Activated CD8-positive, alpha-beta T cell treated with anti-CD3 and anti-CD28 coated beads for 36 hours (primary cell): ENCODE measurements at places on chromosomes 2 and 18.

DNA sequence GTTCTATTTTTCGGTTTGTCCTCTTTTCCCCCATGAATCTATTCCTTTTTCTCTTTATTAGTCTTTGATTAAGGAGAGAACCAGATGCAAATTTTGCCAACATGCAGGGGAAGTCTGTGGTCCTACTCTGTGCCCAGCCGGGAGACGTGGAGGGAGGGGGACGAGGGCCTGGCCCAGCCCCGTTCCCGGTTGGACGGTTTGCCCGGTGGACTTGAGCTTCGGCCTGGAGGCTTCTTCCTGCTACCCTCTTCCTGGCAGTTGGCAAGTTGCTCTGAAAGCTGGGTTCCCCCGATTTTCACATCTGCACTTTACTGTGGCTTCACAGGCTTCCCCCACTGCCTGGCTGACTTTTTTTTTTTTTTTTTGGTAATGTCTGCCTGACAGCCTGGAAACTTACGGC, 39.3 kb upstream of the GBX2 start:
- DNase-seq, result no peak

- DNase-seq, result no peak
Measured at GRCh38 chr18:76394780-76395476, 100.1 kb downstream of the ZNF516 start.

- DNase-seq, result no peak
Measured at GRCh38 chr2:149064856-149065630, 26.5 kb downstream of the LYPD6B start.

GRCh38 chr2:5339473-5339872, 352.7 kb upstream of the SOX11 start:
- DNase-seq, result no peak

DNA sequence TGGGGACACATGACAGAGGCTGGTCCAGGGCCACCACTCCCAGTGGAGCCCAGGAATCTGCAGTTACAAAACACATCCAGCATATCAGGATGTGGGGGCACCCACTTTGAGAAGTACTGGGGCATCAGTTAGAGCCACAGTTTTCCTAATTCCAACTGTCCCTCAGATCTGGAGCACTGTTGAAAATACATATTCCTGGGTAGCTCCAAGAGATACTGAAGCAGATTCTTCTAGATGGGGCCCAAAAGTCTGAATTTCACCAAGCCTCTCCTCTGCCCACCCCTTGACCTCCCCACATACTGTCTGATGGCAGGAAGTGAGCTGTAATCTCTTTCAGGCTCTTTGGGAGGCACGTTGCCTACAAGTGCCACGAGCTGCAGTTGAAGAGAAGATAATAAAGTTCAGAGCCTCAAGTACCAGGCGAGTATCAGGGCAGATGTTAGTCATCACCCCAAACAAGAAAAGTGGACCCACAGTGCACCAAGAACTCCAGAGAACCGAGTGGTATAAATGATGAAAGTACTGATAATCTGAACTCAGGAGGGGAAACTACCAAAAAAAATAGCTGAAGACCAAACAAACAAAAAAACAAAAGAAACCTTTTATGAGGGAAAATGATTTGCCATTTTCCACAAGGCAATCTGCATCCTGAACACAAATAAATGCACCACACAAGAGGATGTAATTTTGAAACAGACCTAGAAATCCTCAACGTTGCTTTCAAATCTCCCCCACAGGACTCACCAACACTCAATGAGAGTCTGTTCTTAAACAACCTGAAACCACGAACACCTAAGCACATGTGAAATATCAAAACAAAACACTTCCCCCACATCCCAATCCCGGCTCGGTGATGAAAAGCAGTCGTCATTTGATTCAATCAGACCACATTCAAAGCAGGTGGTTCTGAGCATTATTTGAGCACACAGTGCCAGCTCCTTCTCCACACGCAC, 98.7 kb downstream of the TCF4 start:
- DNase-seq, result peak; percentile 71

GRCh38 chr2:68108120-68108519, 45.3 kb upstream of the C1D start:
- no peak for DNase-seq

GRCh38 chr2:213266421-213266820, 17.8 kb upstream of the SPAG16 start:
- no peak for DNase-seq

GRCh38 chr18:61132031-61132430, 201.2 kb upstream of the CDH20 start:
- DNase-seq, result no peak

DNA sequence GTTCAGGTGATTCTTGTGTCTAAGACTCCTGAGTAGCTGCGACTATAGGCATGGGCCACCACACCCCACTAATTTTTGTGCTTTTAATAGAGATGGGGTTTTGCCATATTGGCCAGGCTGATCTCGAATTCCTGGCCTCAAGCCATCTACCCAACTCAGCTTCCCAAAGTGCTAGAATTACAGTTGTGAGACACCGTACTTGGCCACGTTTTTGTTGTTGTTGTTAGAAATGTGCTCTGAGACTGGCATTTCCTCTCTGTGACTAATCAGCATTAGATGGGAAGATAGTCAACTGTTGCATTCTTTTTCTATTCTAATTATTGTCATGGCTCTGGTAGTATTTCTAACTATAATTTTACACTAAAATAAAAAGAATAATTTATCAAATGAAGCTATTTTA, 191.7 kb downstream of the CAMKMT start:
- no peak for DNase-seq

DNA sequence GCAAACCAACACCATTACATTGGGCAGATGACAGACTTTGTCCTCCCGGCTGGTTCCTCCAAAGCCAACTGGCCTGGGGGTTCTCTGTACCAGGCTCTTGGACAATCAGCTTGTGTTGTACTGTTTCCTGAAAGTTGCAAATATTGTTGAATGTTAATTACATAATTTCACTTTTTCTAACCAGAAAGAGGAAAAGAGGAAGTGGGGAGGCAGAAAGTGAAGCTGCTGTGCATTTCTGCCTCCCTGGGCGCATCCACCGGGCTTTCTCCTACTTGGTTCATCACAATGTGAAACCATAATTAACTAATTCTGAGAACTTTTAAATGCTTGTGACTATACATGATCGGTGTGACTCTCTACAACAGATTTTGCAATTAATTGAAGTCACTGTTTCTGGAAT, 10.1 kb downstream of the TWIST2 start:
- no peak for DNase-seq

DNA sequence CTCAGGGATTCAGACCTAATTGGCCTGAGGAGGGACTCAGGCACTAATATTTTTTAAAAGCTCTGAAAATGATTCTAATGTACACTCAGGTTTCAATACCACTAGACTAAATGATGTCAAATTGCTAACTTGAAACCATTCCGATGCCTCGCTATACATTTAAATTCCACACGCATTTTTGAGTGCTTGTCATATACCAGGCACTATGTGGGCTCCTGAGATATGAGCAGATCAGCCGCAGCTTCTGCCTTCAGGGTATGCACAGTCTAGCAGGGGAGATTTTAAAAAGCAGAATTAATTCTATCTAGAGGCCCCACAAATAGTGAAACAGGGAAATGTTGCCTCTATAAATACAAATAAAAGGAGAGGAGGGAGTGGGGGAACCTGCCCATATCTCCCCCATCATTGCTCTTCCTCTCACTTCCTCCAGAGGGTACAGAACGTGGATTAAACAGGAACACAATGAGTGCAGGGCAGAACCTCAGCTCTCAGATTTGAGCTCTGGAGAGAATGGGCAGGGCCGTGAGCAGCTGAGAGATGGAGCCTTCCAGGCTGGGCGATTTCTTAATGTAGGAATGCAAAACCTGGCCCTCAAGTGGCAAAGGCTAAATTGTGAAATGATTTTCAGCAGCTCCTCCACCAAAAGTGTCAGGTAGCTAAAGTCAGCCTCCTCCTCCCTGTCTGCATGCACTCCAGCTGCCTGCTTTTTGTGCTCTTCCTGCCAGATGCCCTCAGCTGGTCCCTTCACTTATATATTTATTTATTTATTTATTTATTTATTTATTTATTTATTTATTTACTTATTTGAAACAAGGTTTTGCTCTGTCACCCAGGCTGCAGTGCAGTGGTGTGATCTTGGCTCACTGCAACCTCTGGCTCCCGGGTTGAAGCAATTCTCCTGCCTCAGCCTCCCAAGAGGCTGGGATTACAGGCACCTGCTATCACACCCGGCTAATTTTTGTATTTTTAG, 24.6 kb upstream of the LBH start:
- no peak for DNase-seq

- no peak for DNase-seq
Measured at GRCh38 chr2:215904101-215904500, 109.2 kb downstream of the MREG start.

DNA sequence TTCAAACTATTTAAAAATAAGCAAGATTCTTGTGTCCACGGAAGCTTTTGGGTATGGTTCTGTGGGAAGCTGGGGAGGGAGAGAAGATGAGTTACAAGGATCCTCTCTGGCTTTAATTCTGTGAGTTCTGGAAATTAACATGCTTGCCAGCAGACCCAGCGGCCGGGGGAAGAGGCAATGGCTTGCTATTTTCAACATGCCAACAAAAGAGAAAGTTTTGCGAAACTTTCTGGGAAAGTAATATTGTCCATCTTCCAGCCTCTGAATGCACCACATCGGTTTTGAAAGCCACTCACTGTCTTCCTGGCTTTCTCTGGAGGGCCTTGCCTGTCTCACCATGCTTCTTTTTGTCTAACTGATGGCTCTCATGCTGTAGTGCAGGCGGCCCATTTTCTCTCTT, 85.7 kb downstream of the EN1 start:
- DNase-seq, result no peak

DNA sequence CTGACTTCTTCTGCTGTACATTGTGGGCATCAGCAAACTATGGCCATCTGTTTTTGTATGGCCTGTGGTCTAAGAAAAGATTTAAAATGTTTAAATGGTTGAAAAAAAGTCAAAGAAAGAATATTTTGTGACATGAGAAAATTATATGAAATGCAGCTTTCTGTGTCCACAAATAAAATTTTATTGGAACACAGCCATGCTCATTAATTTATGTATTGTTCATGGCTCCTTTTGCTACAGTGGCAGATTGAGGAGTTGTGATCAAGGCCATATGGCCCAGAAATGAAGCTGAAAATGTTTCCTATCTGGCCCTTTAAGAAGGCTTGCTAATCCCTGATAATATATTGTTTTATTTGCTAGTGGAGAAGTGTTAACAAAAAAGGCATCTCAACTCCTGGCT, 162.0 kb downstream of the SLC4A3 start:
- no peak for DNase-seq

DNA sequence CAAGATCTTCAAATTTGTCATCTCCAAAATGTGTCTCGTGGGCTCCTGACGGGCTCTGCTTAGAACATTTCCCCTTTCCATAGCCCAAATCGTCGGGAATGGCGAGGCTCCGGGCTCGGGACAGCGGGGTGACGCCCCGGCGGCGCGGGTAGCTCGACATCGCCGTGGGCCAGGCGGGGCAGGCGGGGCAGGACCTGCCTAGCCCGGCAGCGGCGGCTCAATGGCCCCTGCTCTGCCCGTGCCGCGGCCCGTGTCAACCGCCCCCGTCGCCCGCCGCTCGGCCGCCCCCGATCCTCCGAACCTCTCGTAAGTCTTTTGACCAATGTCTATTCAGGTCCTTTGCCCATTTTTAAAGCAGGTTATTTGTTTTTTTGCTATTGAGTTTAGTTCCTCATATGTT, 111.2 kb downstream of the PMAIP1 start:
- DNase-seq, result no peak

DNA sequence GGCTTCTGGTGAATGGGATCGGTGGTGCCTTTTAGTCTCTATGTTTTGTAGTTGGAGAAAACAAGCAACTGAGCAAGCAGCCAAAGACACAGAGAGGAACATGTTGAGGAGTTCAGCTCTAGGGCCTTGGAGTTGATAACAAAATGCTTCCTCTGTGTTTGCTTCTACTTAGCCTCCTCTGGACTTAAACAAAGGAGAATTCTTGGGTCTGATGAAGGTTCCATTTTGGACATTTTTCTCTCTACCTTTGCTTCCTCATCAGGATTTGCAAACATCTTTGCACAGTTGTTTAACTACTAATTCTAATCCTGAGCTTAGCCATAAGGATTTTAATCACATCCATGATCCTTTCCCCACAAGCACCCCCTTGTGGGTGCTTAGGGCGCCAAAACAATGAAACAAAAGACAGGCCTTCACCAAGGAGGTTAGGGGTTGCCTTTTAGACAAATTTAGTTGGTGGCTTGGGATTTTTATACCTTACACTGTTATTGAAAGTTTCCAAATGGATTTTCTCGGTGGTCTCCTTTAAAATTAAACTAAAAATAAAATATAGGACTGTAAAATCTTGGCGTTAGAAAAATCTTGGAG, 148.5 kb upstream of the SATB2 start:
- no peak for DNase-seq

- no peak for DNase-seq
Measured at GRCh38 chr2:9668687-9669345, 38.0 kb upstream of the YWHAQ start.

DNA sequence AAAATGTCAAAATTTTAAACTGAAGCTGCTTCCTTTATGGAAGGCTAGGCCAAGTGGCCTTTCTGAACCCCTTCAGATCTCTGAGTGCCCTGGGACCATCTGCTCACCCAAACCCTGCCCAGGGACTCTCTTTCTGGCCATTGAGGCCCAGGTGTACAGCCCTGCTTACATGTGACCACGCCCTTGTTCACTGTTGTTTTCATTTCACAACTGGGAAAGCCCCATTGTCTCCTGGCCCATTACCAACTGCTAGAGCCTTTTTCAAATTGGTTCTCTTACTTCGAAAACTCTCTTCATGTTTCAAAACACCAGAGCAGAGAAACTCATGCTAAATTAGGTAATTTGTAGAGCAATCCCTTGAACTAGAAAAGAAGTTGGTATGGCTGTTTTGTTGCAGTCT, 219.5 kb upstream of the TANK start:
- DNase-seq, result peak; percentile 2

- no peak for DNase-seq
Measured at GRCh38 chr2:124879640-124880039, 854.6 kb downstream of the CNTNAP5 start.

GRCh38 chr2:164664070-164664469, 42.8 kb upstream of the GRB14 start:
- DNase-seq, result no peak

GRCh38 chr18:5872886-5873285, 22.4 kb downstream of the TMEM200C start:
- no peak for DNase-seq

DNA sequence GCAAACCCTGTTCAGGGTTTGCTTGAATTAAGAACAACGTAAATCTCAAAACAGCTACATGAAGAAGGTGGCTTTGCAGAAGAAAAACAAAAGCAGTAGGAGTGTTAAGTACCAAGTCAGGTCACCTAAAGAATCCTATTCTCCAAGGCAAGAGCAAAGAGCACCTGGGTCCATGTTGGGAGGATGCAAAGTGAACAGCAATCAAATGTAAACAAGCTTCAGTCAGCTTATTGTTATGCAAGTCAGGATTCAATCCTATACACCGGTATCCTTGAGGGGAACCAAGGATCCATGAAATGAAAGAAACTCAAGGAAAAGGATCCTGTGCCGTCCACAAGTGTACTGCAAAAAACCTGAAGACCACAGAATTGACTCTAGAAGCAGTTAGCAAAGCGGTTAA, 261.0 kb upstream of the DDX18 start:
- no peak for DNase-seq

GRCh38 chr2:71512386-71512785, 59.0 kb downstream of the DYSF start:
- no peak for DNase-seq

- DNase-seq, result no peak
Measured at GRCh38 chr2:134197445-134197844, 56.4 kb upstream of the MGAT5 start.
